Left cardiac atrium (tissue), 4 donors: ENCODE measurements at places on chromosomes 4 and X.
A peak's percentile ranks its signal among the peaks of the same experiment; 100 is the strongest.

- DNase-seq = peak; percentile 37
Measured at GRCh38 chr4:118281611-118282442, 71.0 kb downstream of the PRSS12 start.

DNA sequence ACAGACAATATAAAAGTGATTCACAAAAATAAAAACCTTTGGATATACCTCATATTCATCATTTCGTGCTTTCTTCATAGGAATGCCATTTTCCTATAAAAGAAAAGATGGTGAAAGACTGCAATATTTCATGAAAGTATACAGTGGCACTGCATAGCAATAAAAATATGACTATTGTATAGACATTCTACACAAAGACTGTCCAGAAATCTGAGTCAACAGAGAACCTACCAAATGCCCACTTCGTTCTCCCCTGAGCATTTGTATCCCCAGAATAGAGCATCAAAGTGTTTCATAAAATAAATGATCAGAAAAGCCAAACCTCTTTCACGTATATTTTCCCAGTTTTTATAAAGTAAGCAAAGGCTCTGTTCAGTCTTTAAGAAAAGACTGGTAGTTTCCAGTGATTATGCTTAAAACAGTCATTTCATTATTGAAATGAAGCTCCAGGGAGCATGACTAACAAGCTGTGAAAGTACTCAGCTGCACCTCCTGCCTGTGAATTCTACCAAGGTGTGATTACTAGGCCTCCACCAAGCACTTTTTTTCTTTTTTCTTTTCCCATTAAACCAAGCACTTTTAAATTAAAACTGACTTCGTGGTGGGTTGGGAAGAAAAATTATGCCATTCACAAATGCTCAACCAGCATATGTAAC lies 20.2 kb downstream of the PPA2 start:
- no peak for DNase-seq

DNA sequence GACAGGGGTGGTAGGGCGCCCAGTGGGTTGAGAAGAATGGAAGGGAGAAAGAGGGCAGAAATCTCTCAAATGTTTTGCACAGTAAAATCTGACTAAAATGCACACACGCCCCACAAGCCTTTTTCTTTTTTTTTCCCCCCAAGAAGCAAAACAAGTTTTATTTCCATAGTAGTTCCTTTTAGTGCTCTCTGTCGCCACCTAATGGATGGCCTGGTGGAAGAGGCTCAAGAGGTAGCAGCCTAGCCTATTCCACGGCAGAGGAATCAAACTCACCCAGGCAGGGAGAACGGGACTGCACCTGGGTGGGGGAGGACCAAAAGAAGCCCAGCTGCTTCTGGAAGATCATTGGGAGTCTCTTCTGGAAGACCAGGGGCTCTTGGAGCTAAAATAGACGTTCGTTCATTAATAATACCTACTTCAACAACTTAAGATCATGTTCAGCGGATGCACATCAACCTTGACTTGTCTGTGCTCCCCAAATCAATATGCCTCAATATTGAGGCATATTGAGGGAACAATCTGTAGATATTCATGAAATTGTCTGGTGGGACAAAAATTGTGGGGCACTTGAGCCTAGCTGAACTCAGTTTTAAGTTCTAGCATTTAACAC lies 31.6 kb upstream of the IRAK1 start:
- peak; percentile 77 for DNase-seq

- DNase-seq = no peak
Measured at GRCh38 chr4:4663028-4663427, 121.2 kb upstream of the STX18 start.

DNA sequence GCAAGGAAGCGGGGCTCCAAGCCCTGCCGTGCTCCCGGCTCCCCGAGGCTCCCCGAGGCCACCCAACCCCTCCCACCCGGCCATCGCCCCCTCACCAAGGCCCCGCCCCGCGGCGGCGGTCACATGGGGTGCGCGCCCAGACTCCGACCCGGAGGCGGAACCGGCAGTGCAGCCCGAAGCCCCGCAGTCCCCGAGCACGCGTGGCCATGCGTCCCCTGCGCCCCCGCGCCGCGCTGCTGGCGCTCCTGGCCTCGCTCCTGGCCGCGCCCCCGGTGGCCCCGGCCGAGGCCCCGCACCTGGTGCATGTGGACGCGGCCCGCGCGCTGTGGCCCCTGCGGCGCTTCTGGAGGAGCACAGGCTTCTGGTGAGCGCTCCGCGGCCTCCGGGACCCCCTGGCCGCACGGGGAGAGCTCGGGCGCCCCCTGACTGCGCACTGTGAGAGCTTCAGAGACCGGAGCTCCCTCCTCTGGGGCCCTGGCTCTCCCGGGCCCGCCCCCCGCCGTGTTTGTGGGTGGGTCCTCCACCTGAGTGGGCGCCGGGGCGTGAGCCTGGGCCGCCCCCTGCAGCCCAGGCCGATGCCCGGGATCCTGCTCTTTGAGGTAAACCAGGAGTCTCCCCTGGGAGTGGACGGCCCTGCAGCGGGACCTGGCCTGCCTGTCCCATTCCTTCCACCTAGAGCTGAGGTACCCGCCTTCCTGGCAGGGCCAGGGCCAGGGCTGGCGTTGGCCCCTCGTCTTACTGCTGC lies at the start of gene IDUA:
Gene IDUA, plus strand, starts transcription at position 166 of the 745 bp plus-strand sequence. Its CDS starts 41 bp downstream, at position 207.
- DNase-seq = peak; percentile 88

- no peak for DNase-seq
Measured at GRCh38 chr4:48153791-48154550, 19.9 kb upstream of the TXK start.

DNA sequence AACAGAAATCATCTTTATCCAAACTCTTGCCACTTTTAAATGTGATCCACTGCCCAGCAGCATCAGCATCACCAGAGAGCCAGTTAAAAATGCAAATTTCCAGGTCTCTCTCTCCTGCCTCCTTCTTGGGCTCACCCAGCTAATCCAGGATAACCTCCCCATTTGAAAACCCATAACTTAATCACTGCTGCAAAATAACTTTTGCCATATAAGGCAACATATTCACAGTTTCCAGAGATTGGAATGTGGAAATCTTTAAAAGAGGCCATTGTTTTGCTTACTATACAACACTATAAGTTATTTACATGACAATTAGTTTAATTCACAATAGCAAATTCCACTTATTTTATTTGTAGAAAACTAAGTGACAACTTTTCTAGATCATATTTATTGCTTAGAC lies 4.8 kb upstream of the EXOSC9 start:
- no peak for DNase-seq

DNA sequence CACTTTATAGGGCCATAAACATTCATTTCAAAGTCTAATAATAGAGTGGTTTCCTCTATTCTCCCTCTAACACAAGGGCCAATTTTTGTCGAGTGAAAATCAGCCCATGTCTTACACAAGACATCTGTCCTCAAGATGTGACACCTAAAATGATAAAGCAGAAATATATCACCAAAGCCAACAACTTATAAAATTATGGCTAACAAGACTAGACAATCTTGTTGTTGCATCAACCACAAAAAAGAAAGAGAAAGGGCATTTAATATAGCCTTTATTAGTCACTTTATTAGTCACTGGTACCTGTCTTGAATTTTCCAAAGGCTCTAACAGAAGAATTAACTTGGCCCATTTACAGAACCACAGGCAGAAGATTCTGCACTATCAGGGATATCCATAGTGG lies 161.6 kb downstream of the SMIM20 start:
- DNase-seq = no peak

GRCh38 chr4:158102904-158103303 lies 69.9 kb downstream of the GASK1B start:
- no peak for DNase-seq

- DNase-seq = no peak
Measured at GRCh38 chrX:3567686-3568085, 145.8 kb downstream of the PRKX start.

GRCh38 chr4:159273141-159273438 lies 170.2 kb downstream of the RAPGEF2 start:
- DNase-seq = no peak

- DNase-seq = no peak
Measured at GRCh38 chr4:11635342-11635741, 206.6 kb upstream of the HS3ST1 start.

- no peak for DNase-seq
Measured at GRCh38 chrX:55118574-55118973, 29.8 kb downstream of the PAGE2 start.

- DNase-seq = no peak
Measured at GRCh38 chrX:25175743-25176142, 160.0 kb upstream of the ARX start.

DNA sequence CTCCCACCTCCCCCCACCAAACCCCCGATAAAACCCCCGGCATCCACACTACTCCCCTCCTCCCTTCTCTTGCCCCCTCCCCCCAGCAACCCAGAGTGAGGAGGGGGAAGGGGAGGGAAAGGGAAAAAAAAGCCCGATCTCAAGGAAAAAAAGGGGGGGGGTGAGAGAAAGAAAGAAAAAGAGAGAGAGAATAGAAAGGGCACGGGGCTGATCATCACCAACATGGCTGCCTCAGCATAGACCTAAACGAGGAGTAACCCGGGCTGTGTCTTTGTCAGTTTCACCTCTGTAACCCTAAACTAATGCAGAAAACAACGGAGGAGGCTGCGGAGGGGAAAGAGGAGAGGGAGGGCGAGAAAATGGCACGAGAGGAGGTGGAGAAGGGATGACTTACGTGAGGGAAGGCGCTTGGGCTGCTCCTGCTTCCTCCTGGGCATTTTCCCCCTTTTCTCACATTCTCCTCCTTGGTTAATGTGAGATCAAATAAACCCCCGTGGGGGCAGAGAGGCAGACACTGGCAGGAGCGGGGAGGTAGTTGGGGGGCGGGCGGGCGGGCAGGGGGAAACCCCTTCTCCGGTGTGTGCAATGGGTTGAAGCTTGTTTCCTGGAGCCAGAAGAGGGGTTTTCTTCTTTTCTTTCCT lies 532 bp downstream of the ZNF827 start:
- no peak for DNase-seq

GRCh38 chr4:108544481-108544880 lies 75.9 kb upstream of the RPL34 start:
- DNase-seq = no peak

DNA sequence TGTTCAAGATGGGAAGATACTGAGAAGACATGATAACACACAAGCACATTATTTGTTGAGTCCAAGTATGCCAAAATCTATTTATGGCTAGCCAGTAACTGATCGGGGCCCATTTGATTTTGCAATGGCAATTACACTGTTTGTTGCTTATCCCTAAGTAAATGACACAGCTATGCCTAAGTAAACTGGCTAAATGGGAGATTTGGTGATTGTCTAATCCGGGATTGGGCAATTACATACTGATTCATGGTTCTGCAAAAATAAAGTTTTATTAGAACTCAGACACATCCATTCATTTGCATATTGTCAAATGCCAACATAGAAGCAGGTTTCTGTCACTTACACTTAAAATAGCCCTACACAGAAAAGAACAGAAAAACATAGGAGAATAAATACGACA lies 140.2 kb upstream of the TBL1X start:
- DNase-seq = no peak

DNA sequence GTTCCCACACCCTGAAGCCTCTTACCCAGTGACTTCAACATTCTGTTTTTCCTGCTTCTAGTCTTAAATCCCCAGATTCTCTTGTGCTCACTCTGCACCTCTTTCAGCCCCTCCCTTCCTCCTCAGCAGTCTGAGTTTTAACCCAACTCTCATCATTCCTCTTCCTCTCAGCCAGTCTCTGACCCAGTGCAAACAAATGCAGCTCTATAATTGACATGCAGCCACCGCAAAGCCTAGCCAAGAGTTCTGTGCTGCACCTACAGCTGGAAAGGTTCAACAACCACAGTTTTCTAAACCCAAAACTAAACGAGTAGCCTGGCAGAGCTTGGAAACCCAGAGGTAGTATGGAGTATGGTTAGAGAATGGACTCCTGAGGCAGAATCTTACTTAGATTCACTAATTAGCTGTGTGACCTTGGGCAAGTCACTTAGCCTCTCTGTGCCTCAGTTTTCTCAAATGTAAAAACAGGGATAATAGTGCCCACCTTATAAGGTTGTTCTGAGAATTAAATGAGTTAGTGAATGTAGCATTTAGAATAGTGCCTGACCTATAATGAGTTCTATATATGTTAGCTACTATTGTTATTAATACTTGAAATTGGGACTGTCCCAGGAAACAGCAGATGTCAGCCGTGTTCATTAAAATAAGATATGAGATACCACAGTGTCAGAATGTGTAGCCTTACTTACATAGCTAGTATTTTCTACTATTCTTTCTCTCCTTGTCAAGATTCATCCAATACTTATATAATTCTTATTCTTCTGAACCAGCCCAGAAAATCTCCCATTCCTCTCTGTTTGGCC lies 3.5 kb downstream of the TMEM154 start:
- no peak for DNase-seq

DNA sequence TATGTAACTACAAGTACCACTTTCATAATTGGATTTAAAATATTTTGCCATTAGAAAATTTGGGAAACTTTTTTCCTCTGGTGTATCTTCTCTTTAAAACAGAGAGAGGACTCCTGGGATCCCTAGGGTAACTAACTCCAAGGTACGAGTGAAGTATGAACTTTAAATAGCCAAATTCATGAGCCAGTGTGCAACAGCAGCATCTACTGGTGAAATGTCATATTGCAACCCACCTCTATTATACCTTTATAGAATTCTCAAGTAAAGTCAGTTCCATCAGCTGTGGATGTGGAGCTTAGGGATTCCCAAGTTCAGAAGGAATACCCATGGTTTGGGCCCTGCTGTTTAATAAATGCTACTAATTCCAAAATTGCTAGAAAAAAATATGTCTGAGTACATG lies 282.7 kb upstream of the TAPT1 start:
- no peak for DNase-seq

- DNase-seq = peak; percentile 42
Measured at GRCh38 chrX:48972220-48973164, 848 bp upstream of the KCND1 start.

- no peak for DNase-seq
Measured at GRCh38 chr4:11111876-11112275, 316.8 kb downstream of the HS3ST1 start.

GRCh38 chrX:23896981-23897380 lies 10.8 kb downstream of the APOO start:
- no peak for DNase-seq

- no peak for DNase-seq
Measured at GRCh38 chr4:83207497-83208101, 77.0 kb downstream of the COQ2 start.

DNA sequence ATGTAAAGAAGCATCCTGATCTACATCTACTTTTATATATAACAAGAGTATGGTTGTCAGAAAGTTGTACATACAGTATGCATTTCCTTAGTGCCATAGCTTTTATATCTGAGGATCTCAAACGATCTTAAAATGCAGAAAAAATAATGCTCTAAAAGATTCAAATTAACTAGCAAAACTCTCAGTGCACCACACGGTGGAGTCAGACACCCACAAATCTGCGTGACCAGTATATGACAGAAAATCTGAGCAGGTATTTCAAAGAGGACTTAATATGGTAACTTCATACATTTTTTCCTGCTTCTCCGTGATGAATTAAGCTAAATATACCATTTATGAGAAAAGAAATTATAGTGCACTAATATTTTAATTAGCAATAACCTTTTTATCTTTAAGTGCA lies 803.0 kb downstream of the DMD start:
- no peak for DNase-seq
